ENCODE measurements at places on chromosomes 7 and 10. TPM values are rescaled to one million over a fixed set of nuclear protein-coding genes. Genes with fewer than 3 reads are reported as not detected.

SEMA4G gene
- total RNA-seq = 1.8 TPM

AKR1C2 gene
- total RNA-seq = 36.7 TPM

SNX10 gene
- total RNA-seq = not detected

ZNF438 gene
- 6.5 TPM for total RNA-seq

PARD3 gene
- total RNA-seq = 45.8 TPM

COBL gene
- not detected for total RNA-seq

PLEKHA1 gene
- 26.9 TPM for total RNA-seq

CHAT gene
- total RNA-seq = not detected

GIMAP8 gene
- total RNA-seq = not detected

CLCN1 gene
- total RNA-seq = under 0.01 TPM

LRRC72 gene
- not detected for total RNA-seq

PODXL gene
- 2.4 TPM for total RNA-seq

CC2D2B gene
- 0.32 TPM for total RNA-seq

TMEM229A gene
- total RNA-seq = not detected

PRSS37 gene
- total RNA-seq = not detected

ZNF212 gene
- total RNA-seq = 8.7 TPM

GLRX3 gene
- total RNA-seq = 40.7 TPM

VPS50 gene
- total RNA-seq = 36.0 TPM

GHITM gene
- 129 TPM for total RNA-seq

AKR1D1 gene
- total RNA-seq = not detected

EPO gene
- not detected for total RNA-seq

EXOSC1 gene
- total RNA-seq = 29.9 TPM

GFRA1 gene
- 31.3 TPM for total RNA-seq

NUTM2E gene
- not detected for total RNA-seq

CRTAC1 gene
- not detected for total RNA-seq

ANKRD7 gene
- total RNA-seq = 3.1 TPM

EN2 gene
- total RNA-seq = not detected

CLDN3 gene
- total RNA-seq = not detected
